Lung (tissue), 17 donors: ENCODE measurements at places on chromosomes 4 and X. TPM values are rescaled to one million over a fixed set of nuclear protein-coding genes. Genes with fewer than 3 reads are reported as not detected.

GRCh38 chrX:37757082-37757481 lies 22.8 kb upstream of the CYBB start:
- no peak for DNase-seq

DNA sequence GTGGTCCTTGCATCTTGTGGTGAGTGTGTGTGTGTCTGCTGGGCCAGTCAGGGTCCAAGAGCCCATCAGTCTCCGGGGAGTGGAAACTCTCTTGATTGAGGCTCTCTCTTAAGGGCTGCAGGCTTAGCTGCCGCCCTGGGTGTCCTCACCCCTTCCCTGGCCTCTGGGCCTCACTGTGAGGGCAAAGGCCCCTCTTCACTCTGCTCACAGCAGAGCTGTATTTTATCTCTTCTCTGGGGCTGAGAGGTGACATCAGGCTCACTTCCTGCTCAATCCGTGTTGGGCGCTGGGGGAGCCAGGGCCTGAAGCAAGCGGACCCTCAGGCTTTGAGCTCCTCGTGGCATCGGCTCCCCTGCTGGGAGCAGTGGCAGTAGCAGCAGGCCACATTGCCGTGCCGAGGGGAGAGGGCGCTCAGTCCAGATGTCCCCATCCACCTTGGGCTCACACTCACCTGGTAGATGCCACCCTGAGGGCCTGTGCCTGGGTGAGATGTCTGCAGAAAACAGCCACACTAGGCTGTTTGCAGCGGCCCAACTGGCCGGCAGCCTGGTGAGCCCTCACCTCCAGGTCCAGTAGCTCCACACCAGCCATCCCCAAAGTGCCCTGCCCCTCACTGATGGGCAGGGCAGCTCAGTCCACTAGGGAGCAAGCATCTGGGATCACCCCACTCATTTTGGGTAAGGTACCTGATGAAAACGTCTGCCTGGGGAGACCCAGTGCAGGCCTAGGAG lies 24.7 kb upstream of the PRPS1 start:
- DNase-seq = no peak

- DNase-seq = no peak
Measured at GRCh38 chrX:95056901-95057300, 1382.9 kb downstream of the FAM133A start.

DNA sequence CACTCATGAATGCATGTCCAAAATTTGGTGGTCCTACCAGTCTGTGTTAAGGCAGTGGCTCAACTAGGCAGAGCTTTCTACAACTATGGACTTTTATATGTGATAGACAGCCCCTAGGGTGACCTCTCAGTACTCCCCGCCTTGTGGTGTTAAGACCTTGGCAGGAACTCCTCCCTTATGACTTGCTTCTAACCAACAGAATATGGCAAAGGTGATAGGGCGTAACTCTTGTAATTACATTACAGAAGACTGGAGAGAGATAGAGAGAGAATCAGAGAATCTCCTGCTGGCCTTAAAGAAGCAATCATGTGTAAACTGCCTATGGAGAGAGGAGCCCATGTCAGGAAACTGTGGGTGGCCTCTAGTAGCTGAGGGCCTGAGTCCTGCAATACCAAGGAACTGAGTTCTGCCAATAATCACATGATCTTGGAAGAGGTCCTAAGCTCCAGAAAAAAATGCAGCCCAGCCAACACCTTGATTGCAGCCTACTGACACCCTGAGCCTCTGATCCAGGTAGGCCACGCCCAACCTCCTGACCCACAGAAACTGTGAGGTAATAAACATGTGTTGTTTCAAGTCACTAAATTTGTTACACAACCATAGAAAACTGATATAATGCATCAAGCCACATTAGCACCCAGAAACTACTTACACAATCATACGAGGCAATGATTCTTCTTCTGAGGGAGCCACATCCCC lies 68.9 kb downstream of the INPP4B start:
- no peak for DNase-seq

DNA sequence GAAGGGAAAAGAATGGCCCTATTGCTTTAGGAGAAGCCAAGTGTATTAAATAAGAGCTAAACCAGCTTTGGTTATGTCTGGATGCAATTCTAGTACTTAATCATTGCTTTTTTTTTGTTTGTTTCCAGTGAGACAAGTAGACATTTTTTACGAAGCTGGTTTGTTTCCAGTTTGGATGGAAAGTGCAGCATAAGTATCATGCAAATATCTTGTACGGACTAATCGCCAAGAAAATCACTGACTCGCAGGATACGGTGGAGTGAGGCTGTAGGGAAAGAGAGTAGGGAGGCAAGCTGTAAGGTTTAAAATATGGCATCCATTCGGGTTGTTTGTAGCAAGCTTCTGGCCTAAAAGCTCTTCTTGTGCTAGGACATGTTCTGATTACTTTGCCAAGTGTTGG lies 64.8 kb downstream of the HPGD start:
- peak; percentile 76 for DNase-seq

DNA sequence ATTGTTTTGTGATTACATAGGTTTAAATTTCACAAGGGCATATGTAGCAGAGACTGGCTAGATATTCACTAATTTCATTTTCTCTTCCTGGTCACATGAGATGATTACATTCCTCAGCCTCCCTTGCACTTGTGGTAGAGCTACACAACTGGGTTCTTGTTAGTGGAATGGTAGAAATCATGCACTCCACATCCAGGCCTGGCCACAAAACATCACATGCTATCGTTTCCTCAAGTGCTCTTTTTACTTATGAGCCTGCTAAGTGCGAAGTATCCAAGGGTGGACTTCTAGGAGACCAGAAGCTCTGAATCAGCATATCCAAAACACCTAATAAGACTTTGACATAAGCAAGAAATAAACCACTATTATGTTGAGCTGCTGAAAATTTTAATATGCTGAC lies 26.4 kb upstream of the HPGDS start:
- DNase-seq = no peak

DNA sequence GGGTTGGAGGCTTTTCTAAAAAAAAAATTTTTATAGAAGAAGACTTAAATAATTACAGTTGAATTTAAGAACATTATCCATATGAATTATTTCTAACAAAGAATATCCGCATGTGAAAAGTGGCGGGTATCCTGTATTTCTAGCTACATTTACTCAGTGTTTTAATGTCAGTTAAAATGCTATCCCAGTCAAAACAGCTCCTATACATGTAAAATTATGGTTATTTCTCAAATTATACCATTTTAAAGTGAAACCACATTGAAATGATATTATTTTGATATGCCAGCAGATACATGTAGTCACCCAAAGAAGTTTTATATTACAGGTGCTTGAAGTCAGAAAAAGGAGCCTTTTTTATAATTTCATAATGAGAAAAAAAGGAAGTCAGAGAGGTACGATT lies 168.5 kb upstream of the ATOH1 start:
- no peak for DNase-seq

DNA sequence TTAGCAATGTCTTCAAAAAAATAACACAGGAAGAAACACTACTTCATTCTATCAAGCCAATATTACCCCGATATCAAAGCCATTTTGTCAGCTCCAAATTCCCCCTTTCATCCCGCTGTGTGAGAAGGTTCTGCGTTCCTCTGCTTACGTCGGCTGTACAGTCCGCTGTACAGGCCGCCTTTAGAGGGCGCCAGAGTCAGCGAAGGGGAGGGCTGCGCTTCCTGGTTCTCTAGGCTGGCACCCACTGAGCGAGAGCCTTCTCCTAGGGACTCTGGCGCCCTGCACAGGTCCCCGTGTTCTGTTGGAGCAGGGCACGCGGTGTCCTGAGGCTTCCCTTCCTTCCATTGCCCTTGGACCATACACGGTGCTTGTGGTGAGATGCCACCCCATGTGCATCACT lies 25.3 kb upstream of the CT45A1 start:
- DNase-seq = no peak

GRCh38 chr4:91359041-91360031 lies 944.4 kb upstream of the GRID2 start:
- no peak for DNase-seq

- DNase-seq = peak; percentile 78
Measured at GRCh38 chr4:1763550-1764080, 29.5 kb upstream of the FGFR3 start.

DNA sequence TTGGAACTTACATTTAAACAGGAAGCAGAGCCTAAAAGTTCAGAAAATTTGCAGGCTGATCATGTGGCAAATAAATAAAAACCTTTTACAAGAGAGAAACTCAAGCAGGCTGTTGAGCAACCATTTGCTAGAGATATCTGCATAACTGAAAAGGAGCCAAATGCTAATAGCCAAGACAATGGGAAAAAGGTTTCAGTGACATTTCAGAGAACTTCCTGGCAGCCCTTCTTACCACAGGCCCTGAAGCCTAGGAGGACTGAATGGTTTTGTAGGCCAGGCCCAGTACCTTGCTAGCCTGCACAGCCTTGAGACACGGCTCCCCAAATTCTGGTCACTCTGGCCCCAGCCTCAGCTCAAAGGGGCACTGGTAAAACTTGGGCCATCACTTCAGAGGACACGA lies 945.1 kb downstream of the ADGRL3 start:
- DNase-seq = no peak

- DNase-seq = peak; percentile 91
Measured at GRCh38 chr4:142126890-142127497, 490.6 kb downstream of the IL15 start.

GRCh38 chr4:113455061-113455460 lies 306.5 kb downstream of the CAMK2D start:
- DNase-seq = no peak

GRCh38 chrX:153478746-153479145 lies 8.4 kb upstream of the HAUS7 start:
- no peak for DNase-seq

- DNase-seq = peak; percentile 66
Measured at GRCh38 chr4:164012396-164013027, 518.0 kb downstream of the TMA16 start.

- DNase-seq = no peak
Measured at GRCh38 chr4:123562994-123563750, 166.6 kb downstream of the SPRY1 start.

DNA sequence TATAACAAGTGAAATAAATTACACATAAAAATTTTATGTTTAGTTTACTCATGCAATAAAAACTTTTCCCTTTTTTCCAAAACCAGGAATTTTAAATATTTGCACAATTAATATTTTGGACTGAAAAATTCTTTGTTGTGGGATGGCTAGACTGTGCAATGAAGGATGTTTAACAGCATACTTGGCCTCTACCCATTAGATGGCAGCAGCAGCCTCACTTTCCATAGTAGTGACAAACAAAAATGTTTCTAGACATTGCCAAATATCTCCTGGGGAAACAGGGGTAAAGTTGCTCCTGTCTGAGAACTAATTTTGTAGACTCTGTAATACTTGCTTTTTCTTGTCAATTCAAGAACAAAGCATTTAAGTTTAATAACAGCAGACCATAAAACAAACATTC lies 49.8 kb downstream of the SCLT1 start:
- DNase-seq = peak; percentile 20

DNA sequence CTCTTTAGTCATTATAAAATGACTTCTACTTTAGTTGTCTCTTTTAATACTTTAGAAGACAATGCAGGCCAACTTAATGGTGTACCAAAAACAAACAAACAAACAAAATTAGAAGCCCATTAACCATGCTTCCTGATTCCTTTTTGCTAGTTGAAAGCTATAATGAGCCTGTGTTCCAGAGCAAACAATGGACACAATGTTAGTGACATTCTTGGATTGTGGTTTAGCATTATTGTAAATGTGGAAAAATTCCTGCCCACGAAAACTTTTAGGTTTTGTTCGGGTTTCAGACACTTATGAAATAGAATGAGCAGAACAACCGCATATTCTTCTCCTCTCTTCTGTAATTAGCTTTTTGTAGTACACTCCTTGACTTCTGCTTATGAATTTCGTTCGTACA lies 1682.7 kb upstream of the PCDH7 start:
- DNase-seq = no peak

GRCh38 chr4:110778521-110778920 lies 155.6 kb upstream of the PITX2 start:
- DNase-seq = no peak

GRCh38 chr4:73340917-73341316 lies 63.2 kb upstream of the ALB start:
- DNase-seq = no peak

- no peak for DNase-seq
Measured at GRCh38 chr4:122252584-122252983, 100.5 kb downstream of the BLTP1 start.

Gene MGAT4D
- total RNA-seq = not detected

Gene PLP1
- total RNA-seq = 9.3 TPM

Gene FAM90A26
- total RNA-seq = not detected

Gene SAP30
- total RNA-seq = 14.4 TPM

Gene RPA4
- 1.5 TPM for total RNA-seq

Gene FRMD7
- total RNA-seq = not detected

Gene F11
- total RNA-seq = 2.8 TPM

Gene SHOX
- not detected for total RNA-seq

Gene SCML2
- total RNA-seq = 6.0 TPM

Gene RAP1GDS1
- 33.6 TPM for total RNA-seq

Gene PNMA6A
- total RNA-seq = 2.0 TPM

Gene NAA10
- total RNA-seq = 33.1 TPM
